ENCODE measurements at places on chromosomes 1 and 21.

GRCh38 chr1:163870666-163871065 lies 548.9 kb downstream of the NUF2 start:
- DNase-seq, result no peak

GRCh38 chr1:4106731-4107130 lies 206.7 kb upstream of the C1orf174 start:
- no peak for DNase-seq

GRCh38 chr21:38294609-38295008 lies 37.8 kb downstream of the KCNJ15 start:
- DNase-seq, result no peak

DNA sequence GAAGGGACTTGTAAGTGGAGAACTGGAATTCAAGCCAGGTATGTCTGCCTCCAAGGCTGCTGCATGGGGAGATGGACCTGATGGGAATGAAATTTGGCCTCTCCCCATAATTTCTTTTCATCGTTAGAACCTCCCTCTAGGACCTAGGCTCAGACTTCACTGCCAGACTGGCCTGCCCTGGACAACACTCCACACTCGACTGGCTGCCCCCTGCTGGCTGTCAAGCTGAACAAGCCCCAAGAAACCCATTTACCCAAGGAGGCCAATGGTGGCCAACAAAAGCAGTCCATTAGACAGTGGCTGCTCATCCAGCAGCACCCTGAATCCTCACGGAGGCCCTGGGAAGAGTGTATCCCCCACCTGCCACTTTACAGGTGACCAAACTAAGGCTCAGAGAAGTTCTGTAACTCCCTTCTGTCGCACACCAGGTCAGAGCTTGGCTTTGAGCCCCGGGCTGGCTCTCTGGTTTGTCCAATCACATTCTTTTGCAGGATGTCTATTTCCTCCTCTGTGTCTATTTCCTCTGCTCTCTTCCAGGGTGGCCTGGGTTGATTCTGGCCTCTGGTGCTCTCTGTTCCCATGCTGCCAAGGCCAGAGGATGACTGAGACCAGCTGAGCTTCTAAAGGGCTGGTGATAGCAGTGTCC lies 3.8 kb downstream of the RNF186 start:
- no peak for DNase-seq

GRCh38 chr1:212722270-212722957 lies 22.8 kb upstream of the BATF3 start:
- no peak for DNase-seq

GRCh38 chr1:152533327-152533938 lies 19.2 kb downstream of the CRCT1 start:
- peak; percentile 8 for DNase-seq

GRCh38 chr1:91747666-91748065 lies 138.3 kb downstream of the TGFBR3 start:
- no peak for DNase-seq

DNA sequence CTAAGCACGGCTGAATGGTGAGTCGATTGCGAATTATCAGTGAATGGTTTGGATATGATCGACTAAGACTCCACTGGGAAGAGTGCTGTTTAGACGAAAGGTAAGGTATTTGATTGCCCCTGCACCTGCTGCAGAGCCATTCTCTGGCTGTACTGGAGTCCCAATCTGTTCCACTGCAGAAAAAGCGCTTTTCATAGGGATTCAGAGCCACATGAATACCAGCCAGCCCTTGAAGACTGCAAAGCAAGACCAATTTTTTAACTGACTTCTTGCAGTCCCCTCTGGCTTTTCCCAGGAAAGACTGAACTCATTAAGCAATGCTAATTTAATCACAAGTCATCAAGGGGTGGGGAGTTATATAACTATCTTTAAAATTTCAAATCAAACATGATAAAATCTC lies 1.3 kb downstream of the GREM2 start:
- DNase-seq, result no peak

GRCh38 chr1:229293528-229294204 lies 22.8 kb downstream of the RAB4A start:
- no peak for DNase-seq

GRCh38 chr1:6448749-6449631 lies 17.0 kb downstream of the TNFRSF25 start:
- peak; percentile 54 for DNase-seq

DNA sequence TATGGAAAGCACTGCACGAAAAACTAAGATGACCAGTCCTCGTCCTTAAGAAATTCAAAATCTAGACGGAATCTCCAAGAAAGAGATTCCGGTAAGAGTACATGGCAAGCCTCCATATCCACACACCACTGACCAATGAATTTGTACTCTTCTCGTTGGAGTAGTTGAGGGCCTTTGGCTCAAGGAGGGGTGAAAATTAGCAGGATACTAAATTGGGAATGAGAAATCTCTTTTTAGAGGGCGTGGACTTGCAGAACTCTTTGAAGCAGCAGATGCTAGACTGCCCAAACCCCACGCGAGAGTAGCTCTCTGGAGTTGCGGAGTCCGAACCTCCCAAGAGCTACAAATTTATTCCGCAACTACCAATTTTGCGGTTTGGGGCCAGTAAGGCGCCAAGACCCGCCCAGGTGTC lies 872 bp upstream of the PPP2R5A start:
- DNase-seq, result no peak

DNA sequence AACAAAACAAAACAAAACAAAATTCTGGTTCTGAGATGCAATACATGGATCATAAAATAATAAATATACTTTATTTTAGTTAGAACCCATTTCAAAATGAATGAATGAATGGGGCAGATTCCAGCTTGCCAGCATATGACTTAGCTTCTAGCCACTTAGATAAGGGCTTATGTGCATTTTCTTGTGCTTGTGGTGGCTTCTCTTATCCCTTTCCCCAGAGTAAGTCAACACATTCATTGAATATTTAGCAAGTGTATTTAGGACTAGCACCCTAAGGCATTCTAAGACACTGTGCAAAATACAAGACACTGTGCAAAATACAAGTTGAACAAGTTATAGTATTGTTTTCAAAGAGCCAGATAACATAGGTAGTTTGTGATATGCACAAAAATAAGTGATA lies 4.7 kb downstream of the ADIPOR1 start:
- DNase-seq, result no peak

DNA sequence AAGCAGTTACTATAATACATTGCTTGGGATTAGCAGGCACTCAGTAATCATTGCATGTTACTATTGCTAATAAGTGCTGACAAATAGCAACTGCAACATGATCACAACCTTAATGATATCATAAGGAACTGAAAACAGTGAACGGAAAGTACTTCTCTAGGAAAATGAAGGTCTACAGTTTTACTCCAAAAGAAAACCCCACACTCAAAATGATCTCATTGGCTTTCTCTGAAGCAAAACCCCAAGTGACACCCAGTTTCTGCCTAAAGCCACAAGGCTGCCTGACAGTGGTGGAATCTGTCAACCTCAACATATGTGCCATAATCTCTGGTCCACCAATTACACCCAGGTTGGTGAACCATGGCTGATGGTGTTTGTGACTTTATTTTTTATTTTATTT lies 137.6 kb downstream of the PTGER3 start:
- no peak for DNase-seq

GRCh38 chr1:65681096-65681495 lies 111.6 kb upstream of the PDE4B start:
- no peak for DNase-seq

DNA sequence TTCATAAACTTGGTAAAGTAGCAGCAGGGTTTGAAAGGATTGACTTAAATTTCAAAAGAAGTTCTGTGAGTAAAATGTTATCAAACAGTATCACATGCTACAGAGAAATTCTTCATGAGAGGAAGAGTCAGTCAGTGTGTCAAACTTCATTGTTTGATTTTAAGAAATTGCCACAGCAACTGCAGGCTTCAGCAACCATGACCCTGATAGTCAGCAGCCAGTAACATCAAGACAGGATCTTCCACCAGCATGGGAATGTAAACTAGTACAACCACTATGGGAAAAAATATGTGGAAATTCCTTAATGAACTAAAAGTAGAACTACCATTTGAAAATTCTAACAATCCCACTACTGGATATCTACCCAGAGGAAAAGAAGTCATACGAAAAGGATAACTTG lies 11.5 kb downstream of the MAEL start:
- no peak for DNase-seq

Data from retina (tissue), 1 donor.